Ecto neural progenitor cell (in vitro differentiated cells): ENCODE measurements at places on chromosomes 2 and 18.

- no peak for DNase-seq
Observed at GRCh38 chr2:102592601-102593000, 26.8 kb upstream of the SLC9A2 start.

GRCh38 chr18:79384151-79384807 is 11.5 kb upstream of the NFATC1 start:
- DNase-seq: no peak

DNA sequence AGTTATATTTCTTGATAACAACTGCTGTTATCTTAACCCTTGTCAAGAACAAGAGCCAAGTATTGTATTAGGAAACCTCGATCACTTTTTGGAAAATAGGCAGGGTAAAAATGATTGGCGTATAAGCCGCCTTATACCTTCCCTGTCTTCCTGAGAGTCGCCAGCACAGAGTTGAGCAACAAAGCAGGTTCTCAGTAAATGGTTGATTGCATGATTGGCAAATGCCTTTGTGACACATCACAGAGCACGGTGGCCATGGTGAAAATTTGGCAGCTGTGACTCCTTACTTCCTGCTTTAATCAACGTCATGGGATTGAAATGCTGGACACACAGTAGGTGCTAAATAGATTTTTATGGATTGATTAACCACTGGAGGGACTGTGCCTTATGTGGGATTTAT is 3.9 kb upstream of the KLHL29 start:
- no peak for DNase-seq

- DNase-seq: no peak
Observed at GRCh38 chr2:131402320-131403039, 38.5 kb upstream of the RAB6D start.

GRCh38 chr2:226790011-226790410 is 9.6 kb downstream of the IRS1 start:
- no peak for DNase-seq

DNA sequence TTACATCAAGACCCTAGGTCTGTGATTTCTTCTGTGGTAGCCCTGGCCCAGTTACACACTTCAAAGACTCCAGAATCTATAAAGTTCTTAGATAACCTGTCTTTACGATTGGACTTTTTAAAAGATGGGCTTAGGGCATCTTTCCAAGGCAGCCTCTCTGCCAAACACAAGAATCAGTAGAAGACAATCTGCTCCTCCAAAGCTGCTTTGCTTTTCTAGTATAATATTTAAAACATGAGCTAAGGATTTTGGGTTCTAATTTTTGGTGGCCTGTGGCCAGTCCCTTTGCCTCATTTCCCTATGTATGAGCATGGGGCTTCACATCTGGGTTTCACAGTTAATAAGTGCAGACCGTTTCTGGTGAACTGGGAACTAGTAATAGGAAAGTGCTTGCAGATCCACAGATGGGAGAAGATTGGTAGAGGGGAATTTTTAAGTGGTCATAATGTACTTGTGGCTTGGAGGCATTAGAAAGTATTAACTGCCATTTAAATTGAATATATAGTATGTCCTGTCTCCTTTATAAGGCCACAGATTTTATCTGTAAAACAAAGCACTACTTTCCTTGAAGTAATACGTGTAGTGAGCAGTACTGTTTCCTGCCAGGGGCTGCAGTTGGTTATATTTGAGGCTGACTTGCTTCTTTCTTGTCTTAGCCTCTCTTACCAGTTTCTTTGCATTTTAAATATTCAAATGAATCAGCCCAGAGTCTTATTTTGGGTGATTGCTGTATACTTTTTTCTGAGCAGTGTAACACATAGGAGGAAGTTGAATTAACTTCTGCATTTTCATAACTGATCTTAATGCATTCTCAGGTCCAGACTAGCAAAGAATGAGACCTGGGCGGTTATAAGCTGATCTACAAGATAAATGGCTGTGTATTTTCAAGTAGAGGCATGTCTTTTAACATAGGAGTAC is 1.5 kb downstream of the ARPC2 start:
- no peak for DNase-seq

DNA sequence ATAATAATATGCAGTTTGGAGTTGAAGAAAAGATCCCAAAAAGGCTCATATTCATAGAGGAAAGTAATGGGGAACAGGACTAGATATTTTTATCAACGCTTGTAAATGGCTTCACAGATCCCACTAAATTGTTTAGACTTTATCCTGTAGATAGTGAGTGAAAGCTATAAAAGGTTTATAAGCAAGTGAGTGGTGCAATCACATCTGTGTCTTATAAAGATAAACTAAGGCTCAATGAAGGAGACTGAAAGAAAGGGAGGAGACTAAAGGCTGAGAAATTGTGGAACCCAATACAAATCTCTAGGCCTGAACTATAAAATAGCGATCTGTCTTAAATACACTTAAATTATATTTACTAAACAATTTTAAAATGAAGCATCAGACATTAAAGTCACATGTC is 7.7 kb downstream of the SP3 start:
- DNase-seq: no peak
